NK-92 treated with Interleukin-12 subunit alpha and Interleukin-12 subunit beta, amount 100 ng/mL, for 24 hours (cell line): ENCODE measurements at places on chromosomes 7 and 10.

DNA sequence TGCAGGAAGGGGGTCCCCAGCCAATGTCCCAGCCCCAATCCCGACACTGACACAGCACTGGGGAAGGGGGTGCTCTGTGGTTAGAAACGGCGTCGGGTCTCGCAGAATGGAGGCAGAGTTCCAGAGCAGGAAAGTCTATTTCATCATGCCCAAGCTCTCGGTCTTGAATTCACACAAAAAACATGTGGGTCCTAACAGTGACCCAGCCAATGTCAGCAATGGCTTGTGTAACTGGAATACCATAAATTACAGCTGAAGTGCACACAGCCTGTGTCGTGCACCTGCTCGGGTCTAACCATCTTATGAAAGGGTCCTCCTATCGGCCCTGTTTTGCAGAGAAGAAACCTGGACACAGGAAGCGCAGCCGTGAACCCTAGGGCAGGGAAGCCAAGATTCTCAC is 324.1 kb downstream of the ADARB2 start:
- DNase-seq = no peak

- no peak for DNase-seq
These were observed 10.1 kb upstream of the MET start for GRCh38 chr7:116661865-116662264.

GRCh38 chr7:134396031-134396430 is 62.9 kb downstream of the AKR1B1 start:
- DNase-seq = no peak

DNA sequence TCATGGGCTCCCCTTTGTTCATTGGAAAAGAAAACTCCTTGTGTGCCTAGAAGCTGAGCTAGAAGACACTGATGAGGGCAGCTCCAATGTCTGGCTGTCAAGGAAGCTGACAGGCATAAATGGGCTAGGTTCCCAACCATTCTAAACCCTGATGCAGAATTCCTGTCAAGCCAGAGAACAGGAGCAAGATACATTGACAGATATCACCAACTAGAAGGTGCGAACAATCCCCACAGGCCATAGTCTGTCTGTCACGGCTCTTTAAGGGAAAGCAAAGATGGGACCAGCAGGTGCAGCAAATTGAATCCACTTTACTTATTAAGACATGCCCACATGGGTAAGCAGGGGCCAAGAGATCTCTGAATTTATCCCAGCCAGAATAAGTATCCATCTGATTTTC is 617.9 kb upstream of the POT1 start:
- DNase-seq = no peak

DNA sequence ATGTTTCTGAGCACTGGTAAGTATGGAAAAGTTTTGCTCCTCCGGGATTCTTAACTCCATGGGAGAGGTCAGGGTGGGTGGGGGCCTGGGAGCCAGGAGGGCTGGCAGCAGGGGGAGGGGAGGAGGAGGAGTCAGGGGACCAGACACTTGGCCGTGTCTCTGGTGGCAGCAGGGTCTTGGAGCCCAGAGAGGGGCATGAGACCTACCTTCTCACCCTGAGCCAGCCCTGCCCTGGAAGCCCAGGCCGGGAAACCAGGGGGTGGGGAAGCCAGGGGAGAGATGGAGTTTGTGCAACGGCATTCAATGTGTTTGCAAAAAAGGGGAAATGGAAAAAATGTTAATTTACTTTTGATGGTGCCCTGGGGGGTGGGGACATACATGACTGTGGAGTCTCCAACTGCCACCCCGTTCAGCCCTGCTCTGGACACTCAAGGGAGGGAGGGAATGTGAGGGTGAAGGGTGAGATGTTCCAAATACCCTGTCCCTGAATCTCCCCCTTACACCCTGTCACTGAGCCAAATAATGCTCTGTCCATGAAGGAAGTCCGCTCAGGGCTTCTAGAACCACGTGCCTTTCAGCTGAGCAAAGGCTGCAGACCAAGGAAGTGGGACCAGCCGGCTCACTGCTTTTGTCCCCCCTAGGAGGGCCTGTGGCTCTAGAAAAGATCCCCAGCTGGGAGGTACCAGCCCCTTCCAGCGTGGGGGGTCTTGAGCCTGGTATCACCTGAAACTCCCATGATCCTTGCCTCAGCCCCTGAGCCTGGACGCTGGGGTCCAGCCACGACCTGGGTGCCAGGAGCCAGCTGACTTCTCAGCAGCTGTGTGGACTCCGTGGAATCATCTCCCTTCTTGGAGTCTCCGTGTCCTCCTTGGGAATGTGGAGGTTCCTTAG is 48.3 kb downstream of the TMEM270 start:
- no peak for DNase-seq

DNA sequence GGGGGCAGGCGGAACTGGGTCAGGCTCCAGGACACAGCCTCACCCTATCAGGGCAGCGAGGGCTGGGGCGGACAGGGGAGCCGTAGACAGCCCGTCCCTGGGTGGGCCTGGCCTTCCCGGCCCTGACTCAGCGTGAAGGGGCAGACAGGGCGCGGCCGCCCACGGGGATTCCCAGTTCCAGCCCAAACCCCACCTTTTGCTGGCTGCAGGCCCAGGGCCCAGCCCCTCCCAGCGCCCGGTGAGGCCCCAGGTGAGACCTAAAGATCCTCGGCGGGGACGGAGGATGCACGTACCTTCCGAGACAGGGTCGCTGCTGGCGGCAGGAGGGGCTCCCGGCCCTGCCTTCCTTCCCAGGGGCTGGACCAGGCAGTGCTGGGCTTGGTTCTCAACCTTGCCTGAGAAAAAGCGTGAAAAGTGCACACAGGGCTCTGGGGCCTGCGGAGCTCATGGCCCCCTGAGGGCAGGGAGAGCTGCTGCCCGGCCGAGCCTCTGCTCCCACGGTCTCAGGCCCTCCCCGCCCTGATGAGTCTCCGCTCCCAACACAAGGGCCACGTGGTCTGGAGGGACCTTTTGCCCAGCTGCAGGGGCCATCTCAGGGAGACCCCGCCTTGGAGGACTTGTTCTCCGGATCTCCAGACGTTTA is 43.9 kb upstream of the DNAJB6 start:
- DNase-seq = no peak

DNA sequence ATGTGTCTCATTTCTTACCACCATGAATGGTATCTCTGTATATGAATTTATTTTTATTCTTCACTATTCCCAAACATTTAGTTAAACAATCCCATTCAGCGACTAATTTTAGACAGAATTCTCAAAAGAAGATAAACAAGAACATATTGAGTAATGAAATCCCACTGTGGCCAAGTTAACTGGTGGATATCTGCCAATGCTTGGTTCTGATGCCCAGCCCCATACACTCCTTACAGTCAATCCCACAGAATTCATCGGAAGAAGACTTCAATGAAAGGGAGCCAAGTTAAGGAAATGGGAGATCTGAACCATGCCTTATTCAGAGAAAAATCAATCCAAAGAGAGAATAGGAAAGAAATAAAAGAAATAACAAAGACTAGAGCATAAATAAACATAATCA is 518.0 kb downstream of the XPNPEP1 start:
- DNase-seq = no peak

DNA sequence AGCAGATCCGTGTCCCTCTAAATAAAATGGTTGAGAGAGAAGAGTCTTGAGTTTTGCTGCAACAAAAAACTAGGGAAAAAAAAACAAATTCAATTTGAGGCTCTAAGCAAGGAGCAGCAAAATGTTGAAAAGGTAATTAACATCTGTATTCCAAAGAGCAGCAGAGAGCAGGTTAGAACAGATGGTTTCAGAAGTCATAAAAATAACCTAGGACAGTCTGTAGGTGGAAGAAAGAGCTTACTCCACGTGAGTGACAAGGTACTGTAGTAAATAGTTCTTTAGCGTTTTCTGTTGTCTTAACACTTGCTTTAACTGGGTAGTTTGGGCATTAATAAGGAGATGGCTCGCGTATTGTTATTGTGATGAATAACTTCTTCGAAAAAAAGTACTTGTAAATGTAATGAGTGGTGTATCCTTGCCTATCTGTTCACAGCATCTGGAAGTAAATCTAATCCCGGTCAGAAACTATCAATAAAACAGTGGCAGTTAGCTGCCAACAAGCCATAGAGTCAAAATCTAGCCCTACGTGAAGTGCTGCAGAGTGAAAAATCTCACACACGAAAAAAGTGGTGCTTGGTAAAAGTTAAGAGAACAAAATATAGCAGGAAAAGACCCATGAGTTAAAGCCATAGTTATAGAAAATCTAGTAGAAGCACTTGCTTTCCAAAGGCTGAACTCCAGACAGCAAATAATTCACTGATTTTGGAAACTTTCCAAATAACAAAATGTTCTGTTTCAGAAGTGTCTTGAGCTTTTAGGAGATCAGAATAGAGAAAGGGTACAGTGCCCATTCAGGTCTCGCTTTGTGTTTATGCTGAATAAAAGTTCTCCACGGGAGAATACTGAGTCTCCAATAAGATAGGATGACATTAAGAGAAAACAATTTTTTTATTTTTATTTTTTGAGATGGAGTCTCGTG is 49.3 kb upstream of the PARD3 start:
- DNase-seq = no peak

DNA sequence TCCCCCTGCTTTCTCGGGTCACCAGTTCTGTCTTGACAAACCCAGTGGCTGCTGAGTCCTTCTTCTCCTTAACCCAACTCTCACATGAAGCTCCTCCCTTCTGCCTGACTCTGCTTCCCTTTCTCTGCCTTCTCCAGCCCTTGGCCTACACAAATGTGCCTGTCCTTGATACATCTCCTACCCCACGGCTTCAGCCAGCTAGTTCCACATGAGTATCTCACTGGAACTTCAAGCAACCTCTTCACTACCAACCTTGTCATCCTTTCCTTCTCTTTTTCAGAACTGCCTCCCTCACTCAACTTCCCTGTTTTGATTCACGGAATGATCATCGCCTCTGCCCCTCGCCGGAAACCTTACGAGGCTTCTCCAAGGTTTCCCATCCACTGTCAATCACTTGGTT is 55.9 kb downstream of the PDIA4 start:
- no peak for DNase-seq

- no peak for DNase-seq
These were observed 27.2 kb downstream of the PTPRN2 start for GRCh38 chr7:158560386-158560785.
